ENCODE measurements at places on chromosomes 16 and 17.

GRCh38 chr16:14088155-14088753 is 17.1 kb downstream of the MRTFB start:
- DNase-seq, result no peak

DNA sequence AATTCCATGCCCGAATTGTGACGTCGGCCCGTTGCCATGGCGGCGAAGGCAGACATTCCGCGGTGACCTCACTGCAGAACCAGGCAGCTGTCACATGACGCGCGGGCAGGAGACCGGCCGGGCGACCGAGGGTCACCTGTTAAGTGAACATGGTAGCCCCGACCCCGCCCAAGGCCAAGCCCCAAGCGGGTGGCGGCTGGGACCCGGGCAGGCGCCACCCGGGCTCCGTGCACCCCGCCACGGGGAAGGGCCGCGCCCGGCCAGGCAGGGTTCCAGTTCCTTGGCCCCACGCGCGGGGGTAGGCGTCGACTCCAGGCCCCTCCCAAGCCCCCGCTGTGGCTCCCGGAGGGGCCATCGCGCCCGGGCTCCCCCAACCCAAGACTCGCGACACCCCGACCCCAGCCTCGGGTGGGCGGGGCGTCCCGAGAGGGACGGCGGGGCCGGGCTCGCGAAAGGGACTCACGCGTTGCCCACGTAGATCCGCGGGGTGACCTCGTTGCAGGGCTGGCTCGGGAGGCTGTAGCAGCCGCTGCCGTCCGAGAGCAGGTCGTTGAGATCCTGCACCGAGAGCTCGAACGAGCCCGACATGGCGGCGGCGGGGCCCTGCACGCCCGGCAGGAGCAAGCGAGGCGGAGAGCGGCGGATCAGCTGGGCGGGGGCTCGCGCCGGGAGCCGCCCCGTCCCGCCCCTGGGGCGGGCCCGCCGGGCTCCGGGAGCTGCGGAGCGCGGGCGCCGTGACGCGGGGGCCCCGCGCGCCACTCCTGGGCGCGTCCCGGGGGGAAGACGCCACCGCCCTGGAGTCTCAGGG is at the start of gene DUSP3:
Gene DUSP3 (minus strand): TSS at position 641 of the 808 bp plus-strand sequence. CDS start 53 bp downstream, at position 588.
- DNase-seq, result peak; percentile 37

DNA sequence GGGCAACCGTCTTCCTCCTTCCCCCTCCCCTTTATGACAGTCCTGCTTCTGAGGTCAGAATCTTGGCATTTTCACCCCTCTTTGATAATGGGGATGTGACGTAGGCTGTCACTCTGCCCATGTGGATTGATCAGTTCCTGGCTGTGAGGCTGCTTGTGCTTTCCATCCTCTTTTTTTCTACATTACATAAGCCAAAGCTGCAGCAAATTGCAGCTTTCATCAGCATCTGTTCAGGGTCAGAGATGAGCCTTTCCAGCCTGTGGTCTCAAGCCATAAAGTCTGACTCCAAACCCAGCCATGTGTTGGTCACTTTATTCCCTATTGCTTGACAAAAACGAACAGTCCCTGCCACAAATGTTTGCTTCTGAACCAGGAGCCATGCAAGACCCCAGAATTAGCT is 535.1 kb downstream of the CDH11 start:
- DNase-seq, result no peak

DNA sequence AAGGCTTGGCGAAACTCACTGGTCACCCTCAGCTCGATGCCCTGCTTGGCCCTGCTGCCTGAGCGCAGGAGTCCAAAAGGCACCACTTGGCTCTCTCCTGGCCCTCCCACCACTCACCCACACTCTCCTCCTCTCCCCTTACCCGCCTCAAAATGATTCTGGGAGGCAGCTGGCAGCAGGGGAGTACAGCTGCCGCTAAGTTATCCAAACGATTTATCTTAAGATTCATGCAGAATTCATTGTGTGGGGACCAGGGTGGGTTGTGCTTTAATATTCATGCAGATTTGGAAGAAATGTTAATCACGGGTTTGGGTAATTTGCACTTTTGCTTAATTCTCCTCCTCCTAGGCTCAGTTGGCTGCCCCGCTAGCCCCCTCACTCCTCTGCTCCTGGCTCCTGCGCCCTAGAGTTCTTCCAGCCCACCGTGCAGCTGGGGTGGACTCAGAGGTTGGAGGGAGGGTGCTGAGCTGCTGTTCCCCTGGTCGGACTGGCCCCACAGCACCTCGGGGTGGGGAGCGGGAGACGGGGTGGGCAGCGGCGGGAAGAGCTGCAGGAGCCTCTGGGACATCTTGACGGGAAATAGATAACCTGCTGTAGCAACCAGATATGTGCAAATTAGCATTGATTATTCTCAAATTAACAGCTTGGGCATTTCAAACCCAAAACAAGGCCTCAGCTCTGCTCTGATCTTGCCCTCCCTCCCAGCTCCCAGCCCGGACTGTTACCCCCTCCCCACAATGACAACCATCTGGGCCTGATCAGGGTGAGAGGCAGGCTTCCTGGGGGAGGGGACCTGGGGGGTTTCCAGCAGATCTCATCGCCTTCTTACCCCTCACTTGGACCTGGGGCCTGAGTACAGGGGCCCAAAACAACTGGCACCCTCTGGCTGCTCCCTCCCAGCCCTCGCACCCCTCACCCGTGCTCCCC is 122.6 kb upstream of the RPL38 start:
- DNase-seq, result no peak

DNA sequence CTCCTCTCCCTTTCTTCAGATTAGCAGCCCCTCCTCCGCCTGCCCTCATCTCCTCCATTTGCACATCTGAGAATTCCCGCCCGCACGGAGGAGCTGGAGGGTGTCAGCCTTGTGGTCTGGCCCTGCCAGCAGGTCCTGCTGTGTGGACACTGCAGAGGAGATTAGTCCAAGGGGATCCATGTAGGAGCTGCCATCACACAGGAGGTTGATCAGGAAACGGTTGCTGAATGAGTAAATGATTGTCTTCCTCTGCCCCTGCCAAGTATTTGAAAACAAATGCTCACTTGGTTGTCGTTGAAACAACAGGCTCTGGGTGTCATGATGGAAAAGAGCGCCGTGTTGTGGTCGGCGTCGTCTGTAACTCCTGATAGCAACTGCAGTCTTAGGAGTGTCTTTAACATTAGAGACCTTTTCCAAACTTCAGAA is 63.8 kb upstream of the CHMP6 start:
- DNase-seq, result no peak

DNA sequence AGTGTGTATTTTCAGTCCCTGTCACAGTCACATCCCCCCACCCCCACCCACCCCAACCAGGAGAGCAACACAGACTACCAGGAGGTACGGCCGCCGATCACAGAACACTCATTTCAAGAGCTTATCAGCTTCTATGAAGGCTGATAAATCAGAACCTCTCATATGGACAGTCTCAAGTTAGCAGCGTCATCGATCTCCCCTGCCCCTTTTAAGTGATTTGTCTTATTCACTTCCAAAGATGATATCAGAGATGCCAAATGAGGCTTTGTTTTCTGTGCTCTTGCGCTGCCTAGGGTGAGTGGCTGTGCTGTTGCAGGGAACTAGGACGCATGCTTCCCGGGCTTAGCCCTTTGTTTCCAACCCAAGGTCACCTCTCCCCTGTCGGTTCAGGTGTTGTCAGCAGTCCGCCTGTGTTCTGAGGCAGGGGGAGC is 26.8 kb upstream of the PMFBP1 start:
- DNase-seq, result no peak

- DNase-seq, result no peak
Observed at GRCh38 chr16:598823-599739, 9.2 kb downstream of the RAB40C start.

- no peak for DNase-seq
Observed at GRCh38 chr17:82884341-82884969, 44.6 kb upstream of the ZNF750 start.

All from stimulated activated CD8-positive, alpha-beta memory T cell treated with anti-CD3 and anti-CD28 coated beads, Interleukin-7, amount 100 ng/mL, for 48 hours (primary cell).